CD4-positive, alpha-beta memory T cell (primary cell): ENCODE measurements at places on chromosomes 5 and 9. TPM values are rescaled to one million over a fixed set of nuclear protein-coding genes. Genes with fewer than 3 reads are reported as not detected.

Gene PLEKHG4B
- polyA plus RNA-seq, result not detected

- no peaks in the 10 kb centered on the region for H3K36me3 ChIP-seq
- peaks cover 26% of the 10 kb centered on the region for H3K4me1 ChIP-seq
- DNase-seq, result no peak
These were observed 2.7 kb downstream of the IL31RA start for GRCh38 chr5:55853818-55854217.

DNA sequence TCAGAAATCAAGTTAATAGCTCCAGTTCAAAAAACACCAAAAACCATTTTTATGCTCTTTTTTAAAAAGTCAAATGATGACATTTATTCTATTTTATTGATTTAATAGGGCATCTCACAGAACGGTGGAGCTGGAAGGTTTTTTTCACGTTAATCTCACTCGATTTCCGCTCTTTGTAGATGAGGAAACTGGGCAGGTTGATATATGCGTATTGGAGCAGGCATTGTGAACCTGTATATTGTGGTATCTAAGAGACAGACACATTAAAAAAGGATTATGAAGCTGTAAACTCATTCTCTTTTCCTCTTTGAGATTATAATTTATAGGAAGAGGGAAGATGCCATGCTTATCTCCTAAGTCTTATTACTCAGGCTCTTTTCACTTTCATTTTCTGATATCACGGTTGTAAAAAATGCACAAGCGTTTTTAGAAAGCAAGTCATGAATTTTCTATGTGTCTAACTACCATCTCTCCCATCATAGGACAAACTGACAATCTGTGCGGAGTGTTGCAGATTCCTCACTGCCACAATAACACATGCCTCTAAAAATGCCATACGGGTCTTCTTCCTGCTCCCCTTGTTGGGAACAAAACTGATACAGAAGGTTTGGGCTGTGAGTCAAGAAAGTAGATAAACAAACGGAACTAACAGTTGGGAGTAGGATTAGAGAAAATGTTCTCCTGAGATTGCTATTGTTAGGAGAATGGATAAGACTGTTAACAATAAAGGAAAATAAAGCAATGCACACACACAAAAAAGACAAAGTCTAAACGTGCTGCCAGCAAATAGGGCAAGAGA lies 1997.7 kb downstream of the MAT2B start:
- no peak for DNase-seq
- no peak overlapping the region for H3K27ac ChIP-seq
- no peak overlapping the region for H3K4me3 ChIP-seq

- H3K36me3 ChIP-seq, result no peaks in the 10 kb centered on the region
- no peaks in the 10 kb centered on the region for H3K4me1 ChIP-seq
- H3K27me3 ChIP-seq, result no peaks in the 10 kb centered on the region
- DNase-seq, result no peak
- no peak overlapping the region for H3K4me3 ChIP-seq
These were observed 23.8 kb upstream of the LRRC14B start for GRCh38 chr5:167511-167910.

Gene OBP2B
- not detected for polyA plus RNA-seq

DNA sequence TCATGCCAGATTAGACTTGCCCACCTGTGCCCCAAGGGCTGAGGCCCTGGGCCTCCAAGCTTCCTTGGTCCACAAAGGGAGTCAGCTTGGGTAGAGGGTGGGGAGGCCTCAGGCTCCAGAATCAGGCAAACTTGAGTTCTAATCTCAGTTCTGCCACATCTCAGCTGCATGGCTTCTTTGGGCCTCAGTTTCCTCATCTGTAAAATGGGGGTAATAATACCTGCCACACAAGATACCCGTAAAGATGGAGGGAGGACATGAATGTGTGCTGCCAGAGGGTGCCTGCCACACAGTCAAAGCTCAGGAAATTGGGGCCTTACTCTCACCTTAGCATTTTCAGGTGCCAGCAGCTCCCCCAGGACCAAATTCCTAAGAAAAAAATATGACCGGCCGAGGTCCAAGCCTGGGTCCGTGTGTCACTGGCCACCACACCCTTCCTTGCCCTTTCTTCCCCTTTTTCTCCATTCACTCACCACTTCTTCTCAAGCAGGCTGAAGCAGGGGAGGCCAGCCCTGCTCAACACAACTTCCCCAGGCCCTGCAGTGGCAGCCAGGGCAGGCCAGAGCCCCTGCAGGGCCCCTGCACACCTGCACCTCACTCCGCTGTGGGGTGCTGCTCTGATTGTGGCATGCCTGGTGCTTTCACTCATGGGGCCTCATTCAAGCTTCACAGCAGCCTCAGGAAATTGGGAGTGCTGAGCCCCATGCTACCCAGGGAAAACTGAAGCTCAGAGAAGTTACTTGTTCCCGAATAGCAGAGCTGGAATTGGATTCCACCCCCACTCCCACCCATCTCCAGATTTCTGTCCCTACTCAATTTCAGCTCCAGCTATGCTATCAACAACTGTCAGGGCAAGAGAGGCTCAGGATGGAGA lies 3.9 kb downstream of the RGS14 start:
- H3K4me1 ChIP-seq, result peaks cover 91% of the 10 kb centered on the region
- peak overlapping the region; percentile 81 for H3K27ac ChIP-seq
- no peaks in the 10 kb centered on the region for H3K27me3 ChIP-seq
- DNase-seq, result no peak
- peaks cover 12% of the 10 kb centered on the region for H3K36me3 ChIP-seq
- no peak overlapping the region for H3K4me3 ChIP-seq

DNA sequence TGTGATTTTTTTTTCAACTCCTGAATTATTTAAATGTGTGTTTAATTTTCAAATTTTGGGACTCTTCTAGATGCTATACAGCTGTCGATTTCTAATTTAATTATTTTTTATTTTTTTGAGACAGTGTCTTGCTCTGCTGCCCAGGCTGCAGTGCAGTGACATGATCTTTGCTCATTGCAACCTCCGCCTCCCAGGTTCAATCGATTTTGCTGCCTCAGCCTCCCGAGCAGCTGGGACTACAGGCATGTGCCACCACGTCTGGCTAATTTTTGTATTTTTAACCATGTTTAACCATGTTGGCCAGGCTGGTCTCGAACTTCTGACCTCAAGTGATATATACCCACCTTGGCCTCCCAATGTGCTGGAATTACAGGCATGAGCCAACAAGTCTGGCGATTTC lies 28.6 kb downstream of the CSNK1G3 start:
- H3K36me3 ChIP-seq, result no peaks in the 10 kb centered on the region
- H3K4me3 ChIP-seq, result no peak overlapping the region
- H3K27me3 ChIP-seq, result no peaks in the 10 kb centered on the region
- H3K27ac ChIP-seq, result no peak overlapping the region
- H3K4me1 ChIP-seq, result peaks cover 15% of the 10 kb centered on the region
- no peak for DNase-seq

Gene PCDH12
- 0.31 TPM for polyA plus RNA-seq

DNA sequence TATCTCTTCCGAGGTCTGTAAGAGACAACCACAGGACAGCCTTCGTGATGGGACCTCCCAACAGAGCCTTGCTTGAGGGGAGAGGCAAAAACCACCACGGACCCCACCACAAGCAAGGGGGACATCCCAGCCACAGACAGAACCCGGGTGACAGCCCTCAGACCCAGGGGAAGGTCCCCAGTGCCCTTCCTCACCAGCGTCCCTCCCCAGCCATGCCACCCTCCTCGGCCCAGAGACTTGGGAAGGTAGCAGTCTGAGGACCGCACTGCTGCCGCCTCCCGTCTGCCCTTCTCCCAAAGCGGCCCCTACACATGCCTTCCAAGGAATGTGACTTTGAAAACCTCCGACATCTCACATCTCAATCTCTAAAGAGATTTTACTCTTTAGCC lies 13.4 kb downstream of the IPPK start:
- H3K4me1 ChIP-seq, result no peaks in the 10 kb centered on the region
- H3K27ac ChIP-seq, result no peak overlapping the region
- peaks cover 9% of the 10 kb centered on the region for H3K36me3 ChIP-seq
- no peak for DNase-seq

Gene KCNN2
- polyA plus RNA-seq, result not detected

DNA sequence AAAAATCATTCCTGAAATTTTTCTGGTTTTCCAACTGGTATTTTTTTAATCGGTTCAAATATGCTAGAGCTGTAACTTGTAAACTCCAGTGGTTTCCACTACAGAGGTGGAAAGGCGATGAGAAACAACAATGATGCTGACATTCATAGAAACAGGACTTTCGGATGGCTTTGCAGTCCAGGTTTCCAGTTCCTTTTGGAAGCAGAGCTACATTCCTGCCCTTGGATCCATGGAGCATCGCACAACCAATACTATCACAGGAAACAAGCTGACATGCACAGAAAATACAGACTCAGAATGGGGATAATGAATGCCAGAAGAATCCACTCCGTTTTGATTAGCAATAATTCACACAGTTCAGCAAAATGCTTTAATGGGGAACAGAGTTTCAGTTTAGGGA lies 140.0 kb downstream of the EPB41L4A start:
- DNase-seq, result no peak
- no peak overlapping the region for H3K4me3 ChIP-seq
- no peaks in the 10 kb centered on the region for H3K36me3 ChIP-seq
- no peaks in the 10 kb centered on the region for H3K4me1 ChIP-seq
- H3K27me3 ChIP-seq, result no peaks in the 10 kb centered on the region

DNA sequence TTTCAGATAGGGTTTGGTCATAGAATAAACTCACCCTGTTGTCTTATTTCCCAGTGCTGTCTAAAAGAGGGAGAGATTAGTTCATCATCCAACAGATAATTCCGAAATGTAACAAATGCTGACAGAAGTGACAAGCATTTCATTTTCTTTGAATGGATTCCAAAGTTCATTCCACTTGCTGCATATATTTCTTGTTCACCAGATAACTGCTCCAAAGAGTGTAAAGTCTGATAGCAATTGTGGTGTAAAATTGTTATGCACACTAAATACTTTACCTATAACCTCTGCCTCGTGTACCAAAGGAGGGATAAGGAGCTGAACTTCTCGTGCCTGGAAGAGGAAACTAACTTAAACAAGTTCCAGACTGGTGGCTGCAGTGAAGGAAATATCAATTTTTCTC lies 290.0 kb upstream of the ADAMTSL1 start:
- no peak overlapping the region for H3K27ac ChIP-seq
- no peak overlapping the region for H3K4me3 ChIP-seq
- no peak for DNase-seq
- H3K27me3 ChIP-seq, result no peaks in the 10 kb centered on the region
- H3K36me3 ChIP-seq, result no peaks in the 10 kb centered on the region
- no peaks in the 10 kb centered on the region for H3K4me1 ChIP-seq

- H3K36me3 ChIP-seq, result no peaks in the 10 kb centered on the region
- H3K4me1 ChIP-seq, result no peaks in the 10 kb centered on the region
- H3K4me3 ChIP-seq, result no peak overlapping the region
- H3K27me3 ChIP-seq, result no peaks in the 10 kb centered on the region
These were observed 139.0 kb upstream of the GABRP start for GRCh38 chr5:170644501-170644900.

Gene GARIN3
- polyA plus RNA-seq, result not detected

DNA sequence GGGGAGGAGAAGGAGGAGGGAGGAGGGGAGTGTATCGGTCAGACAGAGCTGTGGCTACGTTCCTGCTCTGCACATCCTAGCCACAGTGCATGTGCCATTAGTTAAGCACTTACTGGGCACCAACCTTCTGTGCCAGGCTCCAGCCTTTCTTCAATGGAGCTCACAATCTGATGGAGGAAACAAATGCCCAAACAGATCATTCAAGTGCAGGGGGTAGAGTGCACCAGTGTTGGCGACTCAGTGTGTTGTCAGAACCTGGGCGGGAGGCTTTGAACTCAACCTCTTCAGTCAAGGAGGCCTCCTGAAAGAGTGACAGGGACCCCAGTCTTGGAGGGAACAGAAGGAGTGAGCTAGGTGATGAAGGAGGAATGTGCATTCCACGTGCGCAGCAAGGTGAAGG lies 51.9 kb upstream of the SHB start:
- H3K27ac ChIP-seq, result no peak overlapping the region
- DNase-seq, result no peak
- no peaks in the 10 kb centered on the region for H3K27me3 ChIP-seq
- H3K4me1 ChIP-seq, result no peaks in the 10 kb centered on the region
- no peak overlapping the region for H3K4me3 ChIP-seq

DNA sequence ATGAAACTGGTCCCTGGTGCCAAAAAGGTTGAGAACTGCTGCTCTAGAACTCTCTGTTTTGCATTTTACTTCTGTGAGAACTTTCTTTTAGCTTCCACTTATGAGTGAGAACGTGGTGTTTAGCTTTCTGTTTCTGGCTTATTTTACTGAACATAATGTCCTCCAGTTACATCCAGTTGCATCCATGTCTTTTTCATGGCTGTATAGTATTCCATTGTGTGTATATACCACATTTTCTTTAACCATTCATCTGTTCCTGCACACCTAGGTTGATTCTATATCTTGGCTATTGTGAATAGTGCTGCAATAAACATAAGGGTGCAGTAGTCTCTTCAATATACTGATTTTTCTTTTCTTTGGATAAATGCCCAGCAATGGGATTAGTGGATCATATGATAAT lies 165.7 kb downstream of the NPR3 start:
- H3K27ac ChIP-seq, result no peak overlapping the region
- H3K36me3 ChIP-seq, result no peaks in the 10 kb centered on the region
- no peak overlapping the region for H3K4me3 ChIP-seq
- no peaks in the 10 kb centered on the region for H3K27me3 ChIP-seq
- H3K4me1 ChIP-seq, result no peaks in the 10 kb centered on the region

- H3K27ac ChIP-seq, result no peak overlapping the region
- H3K36me3 ChIP-seq, result no peaks in the 10 kb centered on the region
- H3K27me3 ChIP-seq, result no peaks in the 10 kb centered on the region
- H3K4me1 ChIP-seq, result no peaks in the 10 kb centered on the region
- DNase-seq, result no peak
- no peak overlapping the region for H3K4me3 ChIP-seq
These were observed 12.7 kb upstream of the SVEP1 start for GRCh38 chr9:110592044-110592830.

Gene EPB41L4A
- 0.30 TPM for polyA plus RNA-seq

Gene CATSPER3
- polyA plus RNA-seq, result 0.68 TPM

GRCh38 chr5:1017691-1018455 lies 9.3 kb downstream of the NKD2 start:
- DNase-seq, result no peak
- H3K4me1 ChIP-seq, result no peaks in the 10 kb centered on the region
- H3K36me3 ChIP-seq, result no peaks in the 10 kb centered on the region
- H3K27me3 ChIP-seq, result no peaks in the 10 kb centered on the region

DNA sequence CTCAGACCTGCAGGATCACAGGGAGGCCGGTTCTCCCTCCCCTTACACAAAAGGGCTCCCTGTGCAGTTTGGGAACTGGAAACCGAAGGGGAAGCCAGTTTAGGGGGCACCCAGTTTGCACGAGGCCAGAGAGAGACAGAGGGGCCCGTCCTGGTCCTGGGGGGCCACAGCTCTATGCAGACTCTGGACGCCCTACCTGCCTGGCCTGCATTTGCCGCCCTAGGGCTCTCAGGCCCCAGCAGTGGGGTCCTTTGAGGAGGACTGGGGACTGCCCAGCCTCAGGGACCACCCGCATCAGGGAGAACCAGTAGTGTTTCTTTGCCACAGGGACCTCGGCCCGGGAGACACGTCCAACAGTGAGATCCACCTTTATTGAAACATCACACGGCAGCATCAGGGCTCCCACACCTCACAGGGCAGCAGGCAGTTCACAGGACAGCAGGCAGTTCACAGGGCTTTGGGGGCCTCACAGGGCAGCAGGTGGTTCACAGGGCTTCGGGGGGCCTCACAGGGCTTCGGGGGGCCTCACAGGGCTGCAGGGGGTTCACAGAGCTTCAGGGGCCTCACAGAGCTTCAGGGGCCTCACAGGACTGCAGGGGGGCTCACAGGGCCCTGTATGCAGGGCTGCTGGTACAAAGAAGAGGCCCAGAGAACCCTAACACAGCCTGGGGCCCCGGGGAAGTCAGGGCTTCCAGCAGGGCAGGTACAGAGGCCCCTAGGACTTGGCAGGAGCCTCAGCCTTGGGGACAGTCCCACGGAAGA lies 648 bp upstream of the NSMF start:
- peak overlapping the region; percentile 57 for H3K27ac ChIP-seq
- H3K4me1 ChIP-seq, result peaks cover 50% of the 10 kb centered on the region
- H3K27me3 ChIP-seq, result no peaks in the 10 kb centered on the region
- no peaks in the 10 kb centered on the region for H3K36me3 ChIP-seq
